CD14-positive monocyte (primary cell): ENCODE measurements at places on chromosomes 4 and X. TPM values are rescaled to one million over a fixed set of nuclear protein-coding genes. Genes with fewer than 3 reads are reported as not detected.

GRCh38 chr4:105509714-105510113, 35.9 kb upstream of the PPA2 start:
- H3K4me1 ChIP-seq, result no peaks in the 10 kb centered on the region
- H3K4me3 ChIP-seq, result no peak overlapping the region
- H3K27ac ChIP-seq, result no peak overlapping the region
- H3K27me3 ChIP-seq, result no peaks in the 10 kb centered on the region
- H3K36me3 ChIP-seq, result no peaks in the 10 kb centered on the region

TMSB15B gene
- polyA plus RNA-seq, result 2.2 TPM

KCNIP4 gene
- polyA plus RNA-seq, result 0.09 TPM

DNA sequence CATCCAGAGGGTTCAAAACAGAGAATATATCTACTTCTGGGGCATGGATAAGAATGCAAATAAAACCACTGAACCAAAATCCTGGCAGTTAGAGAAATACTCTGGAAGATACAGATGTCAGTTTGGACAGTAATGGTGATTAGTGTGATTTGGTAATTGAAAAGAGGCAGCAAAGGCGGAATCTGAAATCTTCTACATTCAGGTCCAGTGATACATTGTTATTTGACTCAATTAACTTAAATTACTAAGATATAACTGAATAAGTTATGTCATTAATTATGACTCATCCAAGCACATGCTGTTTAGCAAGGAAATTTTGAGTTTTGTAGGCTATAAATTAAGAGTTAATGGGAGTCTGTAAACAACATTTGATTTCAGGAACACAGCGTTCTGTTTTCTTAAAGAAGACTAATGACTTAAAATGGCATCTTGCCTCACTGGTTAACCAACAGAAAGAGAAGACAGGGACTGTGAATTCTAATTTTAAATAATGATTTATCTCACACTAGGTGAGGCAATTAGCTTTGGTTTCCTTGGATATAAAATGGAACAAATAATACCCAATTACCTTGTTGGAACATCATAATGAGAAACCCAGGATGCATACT, 937.1 kb downstream of the PDHA2 start:
- H3K36me3 ChIP-seq, result no peaks in the 10 kb centered on the region
- H3K27me3 ChIP-seq, result no peaks in the 10 kb centered on the region
- no peak for DNase-seq
- H3K27ac ChIP-seq, result no peak overlapping the region

REPS2 gene
- polyA plus RNA-seq, result 2.7 and 3.6 TPM in 2 replicates

ING2 gene
- 12.2 TPM for polyA plus RNA-seq

DNA sequence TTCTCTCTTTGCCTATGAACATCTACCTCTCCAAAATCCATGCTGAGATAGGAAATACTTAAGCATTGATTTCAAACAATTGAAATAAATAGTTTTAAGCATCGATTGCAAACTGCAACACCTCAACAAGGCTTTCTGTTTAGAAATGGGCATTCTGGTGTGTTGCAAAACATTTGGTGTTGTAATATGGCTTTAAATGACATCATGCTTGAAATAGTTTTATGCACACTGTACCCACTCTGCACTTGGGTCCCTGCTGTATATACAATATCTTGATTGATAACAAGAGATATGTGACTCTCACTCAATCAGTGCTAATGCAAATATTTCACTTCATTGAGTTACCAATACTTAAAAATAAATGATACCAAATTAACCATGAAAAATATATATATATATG, 964.9 kb upstream of the GRIA3 start:
- DNase-seq, result no peak
- H3K4me1 ChIP-seq, result no peaks in the 10 kb centered on the region
- H3K27me3 ChIP-seq, result no peaks in the 10 kb centered on the region
- H3K36me3 ChIP-seq, result no peaks in the 10 kb centered on the region
- H3K27ac ChIP-seq, result no peak overlapping the region

GRCh38 chr4:2501034-2501594, 32.2 kb downstream of the RNF4 start:
- peaks cover 18% of the 10 kb centered on the region for H3K4me1 ChIP-seq
- no peak overlapping the region for H3K4me3 ChIP-seq
- peaks cover 31% of the 10 kb centered on the region for H3K36me3 ChIP-seq
- no peak for DNase-seq

RAI2 gene
- not detected in 2 replicates for polyA plus RNA-seq

DNA sequence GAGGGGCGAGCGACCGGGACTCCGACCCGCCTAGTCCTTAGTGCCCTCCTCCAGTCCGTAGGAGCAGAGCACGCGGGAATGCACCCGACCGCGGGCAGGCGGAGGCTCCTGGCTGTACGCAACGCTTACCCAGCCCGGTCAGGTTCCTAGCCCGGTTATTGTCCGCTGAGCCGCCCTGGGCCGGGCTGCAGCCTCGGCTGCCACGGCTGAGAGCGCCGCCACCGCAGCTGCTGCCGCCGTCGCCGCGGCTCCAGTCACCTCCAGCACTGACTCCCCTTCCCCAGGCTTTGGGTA, at the start of gene AMER1:
AMER1 (minus strand) TSS at position 268 of the 294 bp plus-strand sequence. CDS start 12,422 bp downstream, outside the sequence.
- no peaks in the 10 kb centered on the region for H3K36me3 ChIP-seq
- no peaks in the 10 kb centered on the region for H3K27me3 ChIP-seq
- H3K27ac ChIP-seq, result peak within 1 kb of the TSS; percentile 85
- H3K4me1 ChIP-seq, result peaks cover 18% of the 10 kb centered on the region
- H3K4me3 ChIP-seq, result peak within 1 kb of the TSS; percentile 57

- H3K27me3 ChIP-seq, result no peaks in the 10 kb centered on the region
- H3K36me3 ChIP-seq, result no peaks in the 10 kb centered on the region
- peaks cover 19% of the 10 kb centered on the region for H3K4me1 ChIP-seq
- DNase-seq, result no peak
Measured at GRCh38 chrX:124217304-124218251, 114.9 kb upstream of the TEX13D start.

CT45A2 gene
- not detected for polyA plus RNA-seq

DNA sequence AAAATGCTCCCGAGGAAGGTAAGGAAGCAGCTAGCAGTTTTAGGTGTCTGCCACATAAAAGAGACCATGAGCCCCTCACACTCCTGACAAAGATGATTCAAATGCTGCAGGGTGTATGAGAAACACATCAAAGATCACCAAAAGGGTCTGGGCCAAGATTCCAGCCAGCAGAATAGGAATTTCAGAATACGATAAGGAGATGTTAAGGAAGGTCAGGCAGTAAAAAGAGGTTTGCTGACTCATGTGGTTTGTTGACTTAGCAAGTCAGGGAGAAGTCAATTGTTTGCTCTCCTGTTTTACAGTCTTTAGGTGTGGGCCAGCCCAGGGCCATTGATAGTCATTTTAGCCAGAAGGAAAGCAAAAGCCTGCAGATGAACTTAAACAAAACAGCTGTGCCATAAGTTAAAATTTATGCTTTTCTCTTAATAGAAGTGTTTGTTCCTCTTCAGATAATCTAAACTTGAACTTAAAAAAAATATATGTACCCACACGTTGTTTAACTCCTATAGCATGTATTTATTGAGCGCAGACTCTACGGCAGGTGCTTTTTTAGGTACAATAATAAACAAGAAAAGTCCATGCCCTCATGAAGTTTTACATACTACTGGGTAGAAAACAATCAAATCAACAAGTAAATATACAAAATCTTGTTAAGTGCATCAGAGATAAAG, 115.6 kb downstream of the CAMK2D start:
- H3K4me3 ChIP-seq, result no peak overlapping the region
- H3K36me3 ChIP-seq, result no peaks in the 10 kb centered on the region
- H3K4me1 ChIP-seq, result no peaks in the 10 kb centered on the region
- H3K27ac ChIP-seq, result no peak overlapping the region
- H3K27me3 ChIP-seq, result no peaks in the 10 kb centered on the region

- DNase-seq, result no peak
- H3K27ac ChIP-seq, result no peak overlapping the region
- no peaks in the 10 kb centered on the region for H3K36me3 ChIP-seq
Measured at GRCh38 chr4:96012687-96013086, 172.8 kb downstream of the PDHA2 start.
